ENCODE measurements at places on chromosomes 12 and 14.
A peak's percentile ranks its signal among the peaks of the same experiment; 100 is the strongest.

GRCh38 chr12:118682656-118683055, 298.7 kb upstream of the SRRM4 start:
- DNase-seq, result no peak

- DNase-seq, result no peak
These were observed 11.9 kb upstream of the DNAH10 start for GRCh38 chr12:123750159-123750656.

GRCh38 chr14:53273671-53274072, 120.5 kb upstream of the DDHD1 start:
- DNase-seq, result peak; percentile 3

DNA sequence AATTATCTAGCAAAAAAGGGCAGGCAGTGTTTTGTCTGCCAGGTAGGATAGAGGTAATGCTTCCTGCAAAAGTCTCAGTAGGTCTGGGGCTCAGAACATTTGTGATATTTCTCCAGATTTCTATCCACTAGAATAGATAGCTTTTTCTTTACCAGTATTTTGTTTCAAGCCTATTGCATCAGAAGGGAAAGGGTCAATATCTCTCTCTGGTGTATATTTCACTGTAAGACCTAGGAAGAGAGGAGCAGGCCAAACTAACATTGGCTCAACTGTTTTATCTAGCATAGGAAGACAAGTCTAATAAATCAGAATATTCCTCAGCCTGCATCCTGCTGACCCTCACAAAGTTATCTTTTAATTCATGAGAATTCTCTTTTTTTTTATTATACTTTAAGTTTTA, 106.7 kb upstream of the DAAM1 start:
- DNase-seq, result no peak

- peak; percentile 29 for DNase-seq
These were observed 37.6 kb upstream of the TSPAN8 start for GRCh38 chr12:71195338-71195896.

GRCh38 chr12:46219132-46219876, 49.5 kb downstream of the SLC38A1 start:
- peak; percentile 56 for DNase-seq

GRCh38 chr12:53492188-53492587, 7.1 kb downstream of the MAP3K12 start:
- no peak for DNase-seq

GRCh38 chr14:40410708-40411107, 978.5 kb upstream of the FBXO33 start:
- DNase-seq, result no peak

DNA sequence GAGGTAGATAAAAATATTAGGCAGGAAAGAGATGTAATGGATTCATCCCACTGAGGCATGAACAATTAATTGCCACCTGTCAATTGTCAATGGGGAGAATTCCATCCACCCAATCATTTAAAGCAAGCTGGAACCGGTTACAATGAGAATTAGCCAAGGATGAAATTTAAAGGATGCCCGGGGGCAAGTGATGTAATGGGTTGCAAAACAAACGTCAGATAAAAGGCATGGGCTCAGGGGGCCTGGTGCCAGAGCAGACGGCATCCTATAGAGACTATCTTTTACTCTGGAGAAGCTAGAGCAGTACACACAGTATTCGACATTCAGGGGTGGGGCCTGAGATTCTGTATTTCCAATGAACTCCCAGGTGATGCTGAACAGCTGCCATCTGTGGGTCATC, 80.5 kb upstream of the ZFP36L1 start:
- DNase-seq, result no peak

GRCh38 chr14:56555921-56556570, 23.6 kb upstream of the TMEM260 start:
- peak; percentile 25 for DNase-seq

- DNase-seq, result no peak
These were observed 37.1 kb downstream of the CYP46A1 start for GRCh38 chr14:99720941-99721791.

DNA sequence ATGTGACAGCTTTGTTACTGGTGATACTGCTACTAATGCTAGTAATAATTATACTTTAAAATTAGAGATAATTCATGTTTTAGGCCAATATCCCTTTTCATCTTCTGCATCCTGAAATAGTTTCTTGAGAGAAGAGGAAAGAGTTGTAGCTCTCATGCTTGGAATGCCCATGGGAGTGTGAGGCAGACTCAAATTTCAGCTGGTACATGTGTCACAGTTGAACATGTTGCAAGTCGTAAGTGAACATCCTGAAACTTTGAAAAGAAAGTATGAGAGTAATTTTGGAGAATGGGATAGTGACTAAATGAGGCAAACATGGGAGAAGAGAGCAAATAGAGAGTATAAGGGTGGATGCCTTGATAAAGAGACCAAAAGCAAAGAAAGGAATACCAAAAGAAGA, 168.0 kb downstream of the TMTC3 start:
- DNase-seq, result no peak

- DNase-seq, result no peak
These were observed 164.1 kb downstream of the ATP23 start for GRCh38 chr12:58105225-58106119.

GRCh38 chr12:111451232-111451631, 45.5 kb downstream of the SH2B3 start:
- no peak for DNase-seq

DNA sequence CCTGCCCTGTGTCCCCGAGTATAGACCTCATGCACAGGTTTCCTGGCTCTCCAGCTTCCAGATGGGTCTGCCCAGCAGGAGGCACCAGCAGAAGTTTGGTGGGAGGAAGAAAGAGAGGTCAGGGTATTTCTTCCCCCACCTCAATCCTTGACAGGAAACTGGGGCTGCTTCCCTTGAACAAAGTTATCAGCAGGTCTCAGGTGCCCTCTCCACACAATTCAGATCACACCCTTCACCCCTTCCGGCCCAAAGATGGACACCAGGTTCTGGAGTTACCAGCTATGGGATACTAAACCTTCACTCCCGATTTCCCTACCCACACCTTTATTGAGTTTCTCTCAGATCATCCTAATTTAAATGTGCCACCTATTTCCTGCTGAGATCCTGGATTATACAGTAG, 1.2 kb downstream of the SART3 start:
- no peak for DNase-seq

GRCh38 chr14:103806805-103807204, 40.6 kb downstream of the PPP1R13B start:
- DNase-seq, result no peak

- no peak for DNase-seq
These were observed 2.9 kb downstream of the NEK9 start for GRCh38 chr14:75123991-75124390.

- peak; percentile 58 for DNase-seq
These were observed 2.5 kb downstream of the ANG start for GRCh38 chr14:20690848-20691640.

- DNase-seq, result no peak
These were observed 233.0 kb downstream of the RGS6 start for GRCh38 chr14:72165229-72165698.

DNA sequence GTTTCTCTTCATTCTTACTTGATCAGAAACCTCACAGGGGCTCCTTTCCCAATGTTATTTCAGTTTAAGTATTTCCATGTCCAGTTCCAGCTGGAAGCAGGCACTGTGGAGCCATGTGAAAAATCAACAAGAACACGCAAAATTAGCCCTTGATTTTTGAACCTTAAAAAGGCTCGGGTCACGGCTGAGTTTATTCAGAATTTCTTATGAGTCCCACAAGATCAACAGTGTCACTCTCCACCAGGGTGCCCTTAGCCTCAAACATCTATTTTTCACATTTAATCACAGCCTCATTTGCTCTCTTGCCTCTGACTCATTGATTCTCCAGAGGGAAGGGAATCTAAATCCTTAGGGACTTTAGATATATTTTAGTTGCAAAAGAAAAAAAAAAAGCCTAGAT, 157.7 kb upstream of the AVPR1A start:
- DNase-seq, result no peak

DNA sequence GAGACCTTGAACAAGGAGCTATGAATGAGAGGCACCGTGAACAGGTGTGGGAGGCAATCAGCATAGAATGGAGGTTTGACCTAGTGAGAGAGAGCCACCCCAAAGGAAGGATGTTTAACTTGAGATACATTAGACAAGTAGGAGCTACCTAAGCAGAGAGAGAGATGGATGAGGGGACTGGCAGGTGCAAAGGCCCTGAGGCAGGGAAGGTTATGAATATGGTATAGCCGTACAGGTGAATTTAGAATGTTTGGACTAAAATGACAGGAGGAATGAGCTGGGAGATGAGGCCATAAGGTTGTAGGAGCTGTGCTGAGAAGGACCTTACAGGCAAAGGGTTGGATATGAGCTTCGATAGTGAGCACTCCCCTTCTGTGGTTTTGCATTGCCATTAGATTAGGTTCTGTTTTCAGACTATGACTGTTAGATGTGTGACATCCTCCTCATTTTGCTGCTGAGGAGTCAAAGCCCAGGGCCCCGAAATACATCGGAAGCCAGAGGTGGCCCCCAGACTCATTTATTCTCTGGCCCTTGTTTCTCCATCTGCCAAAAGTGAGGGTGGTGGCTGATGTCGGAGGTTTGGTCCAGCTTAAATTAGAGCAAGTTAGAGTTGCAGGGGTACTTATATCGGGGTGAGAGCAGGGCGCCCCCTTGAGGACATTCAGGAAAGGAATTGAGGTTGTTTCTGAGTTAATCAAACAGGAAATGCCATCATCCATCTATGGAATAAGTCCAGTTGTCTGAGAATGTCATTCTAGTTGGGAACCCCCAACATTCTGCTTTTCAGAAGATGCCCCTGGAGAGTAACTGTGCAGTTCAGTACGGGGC, 29.4 kb downstream of the SLC24A4 start:
- no peak for DNase-seq

GRCh38 chr12:57758552-57759359, 3.9 kb downstream of the MARCHF9 start:
- DNase-seq, result no peak

GRCh38 chr12:116600959-116601918, 42.1 kb downstream of the MAP1LC3B2 start:
- DNase-seq, result no peak

- no peak for DNase-seq
These were observed 150.0 kb upstream of the RMST start for GRCh38 chr12:97312570-97313135.

- DNase-seq, result no peak
These were observed 219.2 kb downstream of the TMEM121 start for GRCh38 chr14:105745433-105746123.

GRCh38 chr14:22689199-22689598, 45.0 kb upstream of the OR6J1 start:
- DNase-seq, result peak; percentile 43

GRCh38 chr14:74664717-74665116, 48.2 kb downstream of the AREL1 start:
- DNase-seq, result no peak

- no peak for DNase-seq
These were observed 22.9 kb downstream of the NIN start for GRCh38 chr14:50808053-50808452.

DNA sequence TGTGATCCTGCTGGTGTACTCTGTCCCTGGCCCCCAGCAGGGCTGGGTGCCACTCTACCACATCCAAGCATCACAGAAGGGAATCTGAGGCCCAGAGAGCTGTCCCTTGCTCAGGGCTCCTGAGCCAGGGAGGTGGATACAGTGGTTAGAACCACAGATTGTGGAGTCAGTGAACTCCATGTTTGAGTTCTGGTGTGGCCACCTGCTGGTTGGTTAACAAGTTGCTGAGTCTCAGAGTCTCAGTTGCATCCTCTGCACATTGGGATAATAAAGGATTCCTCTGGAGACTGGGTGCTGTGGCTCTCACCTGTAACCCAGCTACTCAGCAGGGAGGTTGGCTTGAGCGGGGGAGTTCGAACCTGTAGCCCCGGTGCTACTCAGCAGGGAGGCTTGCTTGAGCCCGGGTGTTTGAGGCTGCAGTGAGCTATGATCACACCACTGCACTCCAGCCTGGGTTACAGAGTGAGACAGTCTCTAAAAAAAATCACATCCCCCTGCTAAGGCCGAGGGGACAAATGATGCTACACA, 39.4 kb downstream of the MVK start:
- DNase-seq, result no peak

DNA sequence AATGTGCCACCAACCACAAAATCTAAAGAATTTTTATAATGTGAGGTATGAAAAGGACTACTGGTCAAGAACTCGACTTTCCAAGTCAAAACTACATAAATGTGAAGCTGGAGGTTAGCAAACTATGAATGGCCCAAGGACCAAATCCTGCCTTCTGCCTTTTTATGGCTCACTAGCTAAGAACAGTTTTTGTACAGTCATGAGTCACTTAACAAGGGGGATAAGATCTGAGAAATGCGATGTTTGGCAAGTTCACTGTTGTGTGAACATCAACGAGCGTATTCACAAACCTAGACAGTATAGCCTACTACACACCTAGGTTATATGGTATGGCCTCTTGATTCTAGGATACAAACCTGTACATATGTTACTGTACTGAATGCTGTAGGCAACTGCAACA, 28.2 kb downstream of the FERMT2 start:
- no peak for DNase-seq

DNA sequence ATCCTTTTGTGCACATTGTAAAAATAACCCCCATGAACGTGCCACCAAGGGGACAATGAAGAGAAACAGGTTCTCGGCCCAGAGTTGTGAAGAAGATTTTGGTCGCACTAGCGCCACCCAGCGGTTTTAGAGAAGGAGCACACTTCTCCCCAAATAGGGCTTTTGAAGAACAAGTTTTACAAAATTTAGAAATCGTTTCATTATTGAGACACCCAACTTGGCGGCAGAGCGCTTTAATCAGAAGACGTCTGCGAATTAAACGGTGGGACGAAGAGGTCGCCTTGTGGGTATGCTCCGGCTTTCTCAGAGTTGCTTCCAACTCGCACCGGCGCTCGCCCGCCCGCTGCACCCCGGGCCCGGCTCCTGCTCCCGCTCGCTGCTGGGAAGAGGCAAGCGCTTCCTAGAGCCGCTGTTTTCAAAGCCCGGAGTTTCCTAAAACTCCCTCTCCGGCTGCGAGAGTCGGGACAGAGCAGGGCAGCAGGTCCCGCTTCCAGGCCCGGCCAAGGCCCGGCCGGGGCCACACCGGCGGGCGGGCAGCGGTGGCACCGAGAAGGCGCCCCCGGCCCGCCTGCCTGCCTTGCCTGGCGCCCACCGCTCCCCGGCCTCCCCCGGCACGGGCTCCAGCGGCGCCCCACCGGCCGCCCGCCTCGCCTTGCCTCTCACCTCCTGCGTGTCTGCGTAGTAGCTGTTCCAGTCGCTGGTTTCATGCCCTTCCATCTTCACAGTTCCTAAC, 645 bp downstream of the FOXA1 start:
- DNase-seq, result peak; percentile 91

DNA sequence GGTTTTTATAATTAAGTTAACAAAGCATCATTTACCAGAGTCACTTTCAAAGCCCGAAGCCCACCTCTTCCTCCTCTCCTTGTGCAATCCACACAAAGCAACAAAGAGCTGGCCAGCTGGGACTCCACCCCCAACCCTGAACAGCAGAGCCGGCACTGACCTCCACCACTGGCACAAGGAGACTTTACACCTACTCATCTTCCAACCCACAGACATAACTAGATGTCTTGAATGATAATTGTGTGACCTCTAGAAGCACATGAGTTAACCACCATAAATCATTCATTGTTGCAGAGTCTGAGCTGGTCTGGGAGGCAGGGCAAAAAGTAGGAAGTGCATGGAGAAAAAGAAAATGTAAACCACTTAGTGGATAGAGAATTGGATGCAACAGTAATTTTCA, 72.2 kb downstream of the ST8SIA1 start:
- DNase-seq, result no peak
